Activated T-helper 17 cell treated with anti-CD3 and anti-CD28 coated beads, Interleukin-2, amount 50 U/mL, for 72 hours (primary cell): ENCODE measurements at places on chromosomes 3 and 15. TPM values are rescaled to one million over a fixed set of nuclear protein-coding genes. Genes with fewer than 3 reads are reported as not detected.

SERINC4 gene
- total RNA-seq: 0.24 TPM

PCNP gene
- 196 TPM for total RNA-seq

SI gene
- not detected for total RNA-seq

LSMEM2 gene
- total RNA-seq: not detected

TRH gene
- not detected for total RNA-seq

GPR149 gene
- total RNA-seq: not detected

GRCh38 chr3:51657234-51657633, 13.8 kb upstream of the TEX264 start:
- no peak for ATAC-seq

DNA sequence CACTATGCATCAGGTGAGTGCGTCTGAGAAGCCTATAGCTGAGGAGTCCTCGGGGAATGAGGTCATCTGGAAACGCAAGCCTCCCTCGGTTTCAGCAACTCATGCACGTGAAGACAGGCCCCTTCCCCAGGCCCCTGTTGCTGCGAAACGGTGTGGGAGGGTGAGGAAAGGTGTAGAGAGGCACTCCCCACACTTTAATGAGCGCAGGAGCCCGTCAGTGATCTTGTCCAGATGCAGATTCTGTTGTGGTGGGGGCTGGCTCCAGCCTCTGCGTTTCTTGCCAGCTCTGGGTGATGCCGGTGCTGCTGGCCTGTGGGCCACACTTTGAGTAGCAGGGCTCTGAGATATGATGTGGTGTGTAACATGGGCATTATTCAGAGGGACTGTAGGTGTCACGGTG, 38.6 kb upstream of the LACTB start:
- ATAC-seq: no peak

GRCh38 chr3:21665444-21666100, 85.4 kb downstream of the ZNF385D start:
- no peak for ATAC-seq

DNA sequence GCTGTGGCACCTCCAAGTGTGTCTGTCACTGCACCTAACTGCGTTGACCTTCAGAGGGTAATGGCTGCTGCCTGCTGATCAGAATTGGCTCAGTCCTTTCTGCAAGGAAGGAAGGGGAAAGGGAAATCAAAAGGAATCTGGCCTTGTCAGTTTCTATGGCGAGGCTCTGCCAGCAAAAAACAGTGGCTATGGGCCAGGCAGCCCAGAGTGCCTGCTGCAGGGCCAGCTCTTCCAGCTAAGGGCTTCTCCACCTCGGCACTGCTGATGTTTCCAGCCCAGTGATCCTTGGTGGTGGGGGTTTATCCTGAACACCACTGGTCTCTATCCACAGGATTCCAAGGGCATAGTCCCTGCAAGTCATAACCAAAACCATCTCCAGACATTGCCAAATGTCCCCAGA, 184.3 kb downstream of the TJP1 start:
- ATAC-seq: no peak

GRCh38 chr3:51721062-51721745, 14.3 kb downstream of the GRM2 start:
- no peak for ATAC-seq
